ENCODE measurements at places on chromosomes 3 and 15. TPM values are rescaled to one million over a fixed set of nuclear protein-coding genes. Genes with fewer than 3 reads are reported as not detected.

The FAM162A gene
- 43.3 TPM for total RNA-seq

The PRTG gene
- total RNA-seq: 20.4 TPM

The SEMA7A gene
- 4.5 TPM for total RNA-seq

The PLCH1 gene
- 0.77 TPM for total RNA-seq

The MOBP gene
- 0.43 TPM for total RNA-seq

The PP2D1 gene
- total RNA-seq: not detected

The LRRC34 gene
- 5.8 TPM for total RNA-seq

The TRIM42 gene
- total RNA-seq: not detected

The GYG1 gene
- 37.4 TPM for total RNA-seq

The GORASP1 gene
- 32.3 TPM for total RNA-seq

The LCTL gene
- total RNA-seq: not detected

The LSMEM2 gene
- total RNA-seq: not detected

The SKOR1 gene
- 0.35 TPM for total RNA-seq

The FAM131A gene
- 13.2 TPM for total RNA-seq

The PLSCR5 gene
- not detected for total RNA-seq

The GPR156 gene
- total RNA-seq: 1.9 TPM

The GPX1 gene
- total RNA-seq: 450 TPM

The ITGB5 gene
- total RNA-seq: 101 TPM

The PTH1R gene
- total RNA-seq: 24.5 TPM

The FAM240A gene
- total RNA-seq: not detected

The SPTSSB gene
- total RNA-seq: not detected

The IL12A gene
- 0.73 TPM for total RNA-seq

The THPO gene
- total RNA-seq: 0.29 TPM

The NPHP3 gene
- total RNA-seq: 111 TPM

The ZNF502 gene
- total RNA-seq: 20.9 TPM

The LMOD3 gene
- 0.24 TPM for total RNA-seq

The USP13 gene
- total RNA-seq: 19.8 TPM

The COL6A5 gene
- not detected for total RNA-seq

The CLSTN2 gene
- total RNA-seq: 32.2 TPM

The FBXW12 gene
- 0.55 TPM for total RNA-seq

The LAMB2 gene
- total RNA-seq: 430 TPM

The EFCC1 gene
- 3.7 TPM for total RNA-seq

The C3orf49 gene
- not detected for total RNA-seq

The TIMP4 gene
- 2.4 TPM for total RNA-seq

The ASB14 gene
- not detected for total RNA-seq

The SERINC4 gene
- not detected for total RNA-seq

The RARB gene
- total RNA-seq: 17.1 TPM

The CP gene
- total RNA-seq: 4.4 TPM

The HYAL2 gene
- 289 TPM for total RNA-seq

The KBTBD13 gene
- total RNA-seq: 0.21 TPM

The FAM81A gene
- total RNA-seq: not detected

The MINDY4B gene
- total RNA-seq: not detected

The TBCCD1 gene
- total RNA-seq: 17.1 TPM

The P2RY14 gene
- 2.6 TPM for total RNA-seq

The CFAP100 gene
- total RNA-seq: 2.8 TPM

The CDC25A gene
- 0.67 TPM for total RNA-seq

The GABRR3 gene
- total RNA-seq: not detected

The GALNT15 gene
- 35.1 TPM for total RNA-seq

The KY gene
- total RNA-seq: not detected
